ENCODE measurements at places on chromosomes 12 and 14. TPM values are rescaled to one million over a fixed set of nuclear protein-coding genes. Genes with fewer than 3 reads are reported as not detected.

CCNB1IP1 gene
- total RNA-seq: 47.7 TPM

NKX2-1 gene
- not detected for total RNA-seq

SERPINA1 gene
- 15.2 TPM for total RNA-seq

INSM2 gene
- total RNA-seq: not detected

AQP6 gene
- total RNA-seq: not detected

ETFBKMT gene
- total RNA-seq: 2.5 TPM

ABCD2 gene
- 0.71 TPM for total RNA-seq

PROX2 gene
- not detected for total RNA-seq

CHURC1 gene
- 115 TPM for total RNA-seq

TSHR gene
- 0.63 TPM for total RNA-seq

ZNF10 gene
- 14.7 TPM for total RNA-seq

ALX1 gene
- total RNA-seq: not detected

GALNT8 gene
- total RNA-seq: 4.5 TPM

TROAP gene
- total RNA-seq: 0.99 TPM

BAZ2A gene
- 172 TPM for total RNA-seq

GRIP1 gene
- not detected for total RNA-seq

PTHLH gene
- 8.1 TPM for total RNA-seq

PRPF40B gene
- 31.4 TPM for total RNA-seq

All from thoracic aorta (tissue), 2 donors.